ENCODE measurements at places on chromosomes 6 and 20. TPM values are rescaled to one million over a fixed set of nuclear protein-coding genes. Genes with fewer than 3 reads are reported as not detected.
A peak's percentile ranks its signal among the peaks of the same experiment; 100 is the strongest.

DNA sequence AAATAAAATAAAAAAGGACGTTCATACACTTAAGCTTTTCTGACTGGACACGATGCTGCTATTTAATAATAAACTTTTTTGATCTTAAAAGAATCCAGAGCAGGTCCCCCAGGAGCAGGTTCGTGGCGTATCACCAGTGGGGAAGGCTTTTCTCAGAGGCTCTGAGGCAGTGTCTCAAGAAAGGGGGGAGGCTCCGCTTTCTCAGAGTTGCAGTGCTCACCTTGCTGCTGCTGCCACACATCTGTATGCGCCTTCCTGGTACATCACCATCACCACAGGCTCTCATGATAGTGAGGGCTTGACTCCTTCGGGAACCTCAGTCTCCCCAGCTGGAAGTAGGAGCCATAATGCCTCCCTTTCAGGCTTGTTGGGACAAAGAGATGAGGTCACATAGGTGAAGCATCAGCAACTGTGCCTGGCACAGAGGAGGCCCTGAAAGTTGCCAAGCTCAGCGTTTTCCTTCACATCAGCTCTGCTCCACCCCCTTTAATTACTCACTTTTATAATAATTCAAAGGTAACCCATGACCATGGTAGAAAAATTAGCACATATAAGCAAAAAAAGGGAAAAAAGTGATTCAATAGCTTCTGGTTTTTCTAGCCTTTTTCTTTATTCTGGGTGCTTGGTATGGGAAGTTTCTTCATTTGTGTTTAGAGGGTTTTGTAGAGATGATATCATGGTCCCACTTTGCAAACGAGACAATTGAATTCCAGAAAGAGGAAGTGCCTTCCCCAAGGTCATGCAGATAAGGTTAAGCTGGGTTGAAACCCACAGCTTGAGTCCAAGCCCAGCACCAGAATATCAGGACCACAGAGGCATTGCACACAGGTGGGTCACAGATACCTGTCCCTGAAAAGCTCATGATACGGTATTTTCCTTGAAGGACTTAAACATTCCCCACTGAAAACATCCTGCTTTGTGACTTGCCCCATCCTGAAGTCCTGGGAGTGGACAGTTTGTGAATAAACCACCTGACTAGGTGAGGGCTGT, 24.5 kb downstream of the SRSF3 start:
- peak; percentile 61 for DNase-seq

Gene ZFP57
- polyA plus RNA-seq = not detected

Gene ITCH
- polyA plus RNA-seq = 12.0 TPM

Gene LINC00237
- polyA plus RNA-seq = not detected

Gene NPEPL1
- polyA plus RNA-seq = 16.5 TPM

DNA sequence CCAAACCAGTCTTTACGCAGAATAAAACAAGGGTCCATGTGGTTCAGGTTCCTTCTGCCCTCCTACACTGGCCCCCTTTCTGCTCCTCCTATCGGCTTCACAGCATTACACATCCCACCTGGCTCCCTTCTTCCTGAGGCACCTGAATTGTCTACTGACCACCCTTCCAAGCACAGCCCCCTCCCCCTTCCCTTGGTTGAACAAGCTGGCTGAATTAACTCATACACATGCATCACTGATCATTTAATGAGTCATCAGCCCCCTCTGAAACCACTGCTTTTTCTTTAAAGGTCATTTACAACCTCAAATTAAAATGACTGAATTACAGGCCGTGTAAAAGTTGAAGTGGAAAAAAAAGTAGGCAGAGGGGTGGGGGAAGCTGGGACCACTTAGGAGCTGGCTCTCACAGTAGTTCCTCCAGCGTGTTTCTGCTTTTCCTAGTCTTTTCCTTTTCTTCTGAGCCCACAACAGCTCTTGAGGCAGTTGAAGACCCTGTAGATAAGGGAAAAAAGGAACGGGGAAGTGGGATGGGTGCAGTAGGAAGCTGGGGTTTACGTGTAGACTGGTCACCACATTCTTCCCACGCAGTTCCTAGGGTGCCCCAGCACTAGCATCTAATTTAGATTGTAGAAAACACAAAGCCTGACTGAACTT, 67.6 kb downstream of the FYN start:
- DNase-seq = no peak

DNA sequence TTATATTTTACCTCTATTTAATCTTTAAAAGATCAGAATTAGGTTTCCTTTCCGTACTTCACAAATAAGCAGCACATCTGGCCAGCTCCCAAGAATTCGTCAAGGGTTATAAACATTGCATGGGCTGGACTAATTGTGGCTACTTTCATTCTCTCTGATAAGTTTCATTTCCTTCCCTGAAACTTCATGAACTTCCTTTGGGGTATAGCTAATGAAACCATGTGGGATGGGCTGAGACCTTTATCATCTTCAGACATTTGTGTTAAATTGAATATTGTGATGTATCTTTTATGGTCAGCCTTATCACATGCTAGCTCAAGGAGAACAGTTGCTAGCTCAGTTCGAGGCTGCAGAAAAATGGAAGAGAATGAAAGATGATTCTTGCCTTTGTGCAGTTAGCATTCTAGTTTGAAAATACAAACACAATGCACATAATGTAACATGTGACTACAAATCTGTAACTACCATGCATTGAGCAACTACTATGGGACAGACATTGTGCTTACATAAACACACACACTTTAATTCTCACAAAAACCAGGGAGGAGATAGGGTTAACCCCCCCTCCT, 1.7 kb upstream of the GMPR start:
- peak; percentile 67 for DNase-seq

GRCh38 chr20:1533059-1533458, 24.4 kb downstream of the SIRPD start:
- no peak for DNase-seq

DNA sequence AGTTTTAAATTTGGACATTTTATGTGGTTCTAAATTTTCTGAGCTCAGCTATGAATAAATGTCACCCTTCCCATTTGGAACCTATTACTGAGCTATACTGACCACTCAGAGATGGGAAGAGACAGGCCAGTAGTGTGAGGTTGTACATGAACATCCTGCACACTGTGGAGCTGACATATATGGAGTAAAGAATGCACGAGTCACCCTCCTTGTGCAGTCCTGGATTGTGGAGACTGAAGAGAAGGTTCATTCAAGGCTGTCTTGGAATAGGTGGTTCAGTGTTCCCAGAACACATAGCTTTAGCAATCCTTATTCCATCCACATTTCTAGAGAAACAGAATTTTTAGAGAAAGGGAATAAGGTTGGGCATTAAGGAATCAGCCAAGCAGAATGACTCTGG, 50.3 kb upstream of the OGFRL1 start:
- DNase-seq = no peak

DNA sequence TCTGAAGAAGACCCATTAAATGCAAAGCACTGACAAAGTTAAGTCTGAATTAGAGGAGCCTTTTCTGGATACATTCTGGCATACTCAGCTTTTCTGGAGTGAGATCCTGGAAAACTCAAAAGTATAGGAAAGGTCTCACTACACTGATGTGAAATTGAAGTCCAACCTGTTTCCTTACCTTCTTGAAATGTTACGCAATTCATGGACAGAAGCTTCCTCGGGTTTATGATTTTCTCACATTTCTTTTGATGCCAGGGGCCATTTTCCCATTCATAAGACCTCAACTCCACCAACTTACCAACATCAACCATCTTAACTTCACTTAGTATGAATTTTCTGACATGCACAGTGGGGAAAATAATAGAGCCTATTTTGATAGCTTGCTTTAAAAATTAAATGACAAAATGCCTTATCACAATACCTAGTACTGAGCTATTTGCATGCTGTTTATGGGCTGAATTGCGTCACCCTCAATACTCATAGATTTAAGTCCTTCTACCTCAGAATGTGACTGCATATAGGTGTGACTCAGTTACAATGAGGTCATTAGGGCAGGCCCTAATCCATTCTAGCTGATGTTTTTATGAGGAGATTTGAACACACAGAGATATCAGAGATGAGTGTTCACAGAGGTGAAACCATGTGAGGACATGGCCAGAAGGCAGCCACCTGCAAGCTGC, 73.4 kb upstream of the RAB32 start:
- DNase-seq = no peak

DNA sequence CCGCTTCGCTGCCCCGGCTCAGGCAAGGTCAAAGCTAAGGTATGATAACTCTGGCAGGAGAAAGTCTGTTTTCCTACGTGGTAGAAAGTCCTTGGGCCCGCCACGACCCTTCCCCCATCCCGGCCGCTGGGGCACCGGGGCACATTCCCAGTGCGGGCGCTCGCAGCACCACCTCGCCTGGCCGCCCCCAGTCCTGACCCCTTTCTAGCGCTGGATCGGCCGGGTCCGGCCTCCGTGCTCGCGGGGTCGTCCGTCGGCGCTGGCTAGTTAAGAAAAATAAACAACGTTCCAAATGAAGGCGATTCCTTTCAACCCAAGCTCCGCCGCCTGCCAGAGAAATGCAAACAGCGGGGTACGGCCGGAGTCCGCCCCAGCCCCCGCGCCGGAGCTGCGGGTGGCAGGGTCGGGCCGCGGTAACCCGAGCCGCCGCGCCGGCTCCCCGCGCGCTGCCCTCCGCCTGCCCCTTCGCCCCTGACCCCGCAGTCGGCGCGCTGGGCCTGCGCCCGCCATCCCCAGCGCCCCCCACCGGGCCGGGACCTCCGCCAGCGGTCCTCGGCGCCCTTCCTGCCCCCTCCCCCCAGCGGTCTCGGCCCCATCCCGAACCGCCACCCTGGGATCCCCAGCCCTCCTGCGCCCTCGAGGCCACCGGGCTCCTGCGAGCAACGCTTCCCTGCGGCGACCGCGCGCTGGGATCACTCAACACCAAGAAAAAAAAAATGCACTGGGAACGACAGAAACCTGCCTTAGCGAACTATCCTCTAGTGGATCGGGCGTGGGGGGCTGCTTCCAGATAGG, 37.6 kb downstream of the NCR2 start:
- no peak for DNase-seq

Gene CDC25B
- 53.8 TPM for polyA plus RNA-seq

Gene OSER1
- 24.0 TPM for polyA plus RNA-seq

- peak; percentile 62 for DNase-seq
Measured at GRCh38 chr6:36679043-36679833, 724 bp downstream of the CDKN1A start.

Gene TRIM31
- polyA plus RNA-seq = 5.2 TPM

Gene RNF182
- 0.86 TPM for polyA plus RNA-seq

DNA sequence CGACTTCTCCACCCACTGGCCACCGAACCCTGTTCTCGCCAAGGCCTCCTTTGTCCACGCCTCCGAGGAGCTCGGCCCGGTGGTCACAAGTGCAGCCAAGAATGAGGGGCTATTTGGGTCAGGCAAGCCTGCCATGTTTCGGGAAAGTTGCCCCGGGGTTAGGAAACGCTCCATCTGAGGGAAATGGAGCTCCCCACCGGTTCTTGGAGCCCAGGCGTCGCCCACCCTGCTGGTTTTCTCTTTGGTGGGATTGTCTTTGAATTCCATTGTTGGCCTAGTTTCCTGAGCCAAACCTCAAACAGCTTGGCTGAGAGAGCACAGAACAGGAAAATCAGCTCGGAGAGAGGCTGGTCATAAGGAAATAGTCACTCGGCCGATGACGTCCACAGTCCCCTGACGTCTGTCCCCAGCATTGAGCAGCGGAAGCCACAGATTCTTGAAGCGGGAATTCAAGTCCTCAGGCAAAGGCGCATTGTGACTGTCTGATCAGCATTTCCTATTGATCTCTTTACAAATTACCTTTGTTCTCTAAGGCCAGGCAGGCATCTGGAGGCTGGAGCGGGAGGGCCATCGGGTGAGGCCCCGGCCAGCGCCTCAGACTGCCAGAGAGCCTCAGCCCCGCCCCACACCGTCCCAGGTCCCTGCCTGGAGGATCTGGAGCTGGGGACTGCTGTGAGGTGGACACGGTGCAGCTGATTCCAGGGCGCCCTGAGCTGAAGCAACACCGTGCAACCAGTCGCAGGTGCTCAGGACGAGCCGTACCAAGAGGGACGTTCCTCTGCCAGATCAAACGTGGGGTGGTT, 138.6 kb downstream of the DLL1 start:
- peak; percentile 30 for DNase-seq

GRCh38 chr6:97669191-97670031, 386.4 kb upstream of the MMS22L start:
- no peak for DNase-seq

Gene KIAA1586
- 1.8 TPM for polyA plus RNA-seq

- no peak for DNase-seq
Measured at GRCh38 chr6:122803171-122803661, 14.2 kb downstream of the SMPDL3A start.

Gene MYT1
- not detected for polyA plus RNA-seq

DNA sequence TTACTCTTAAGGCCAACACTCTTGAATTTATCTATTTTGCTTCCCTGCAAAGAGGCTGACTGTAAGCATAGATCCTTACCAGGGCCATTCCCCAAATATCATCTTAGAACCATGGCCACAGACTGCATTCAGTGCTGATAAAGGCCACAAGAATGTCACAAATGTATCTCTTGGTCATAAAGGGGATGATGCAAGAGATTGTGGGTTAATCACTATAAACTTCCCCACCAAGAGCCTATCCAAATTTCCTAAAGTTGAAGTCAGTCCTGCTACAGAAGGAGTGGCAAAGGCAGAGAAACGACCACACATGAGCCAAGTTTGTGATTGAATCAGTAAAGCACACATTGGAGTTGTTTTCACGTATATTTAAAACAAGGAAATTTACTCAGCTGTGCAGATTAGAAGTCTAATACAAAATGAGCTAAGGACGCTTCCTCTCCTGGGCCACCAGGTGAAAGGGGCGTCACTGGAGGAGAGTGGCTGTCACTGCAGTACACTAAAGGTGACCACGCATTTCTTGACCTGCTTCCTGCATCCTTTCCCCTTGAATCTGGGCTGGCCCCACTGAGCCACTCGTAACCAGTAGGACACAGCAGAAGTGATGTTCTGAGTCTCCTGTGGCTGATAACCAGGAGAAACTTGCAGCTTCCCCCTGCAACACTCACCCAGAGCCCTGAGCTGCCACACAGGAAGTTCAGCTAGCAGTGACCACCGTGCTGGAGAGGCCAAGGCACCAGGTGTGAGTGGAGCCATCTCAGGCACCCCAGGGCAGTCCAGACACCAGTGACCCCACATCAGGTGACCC, 181.9 kb downstream of the SYNDIG1 start:
- no peak for DNase-seq

DNA sequence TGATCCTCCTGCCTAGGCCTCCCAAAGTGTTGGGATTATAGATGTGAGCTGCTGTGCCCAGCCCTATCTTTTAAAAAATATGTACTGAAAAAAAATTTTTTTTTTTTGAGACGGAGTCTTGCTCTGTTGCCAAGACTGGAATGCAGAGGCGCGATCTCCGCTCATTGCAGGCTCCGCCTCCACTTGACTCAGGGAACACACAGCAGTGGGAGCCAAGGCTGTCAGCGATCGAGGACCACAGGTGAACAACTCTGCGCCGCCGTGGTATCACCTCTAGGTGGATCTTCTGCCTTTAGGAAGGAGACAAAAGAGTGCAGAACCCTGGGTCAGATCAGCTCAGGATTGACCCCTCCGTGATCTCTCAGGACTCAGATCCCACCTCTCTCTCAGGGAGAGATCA, 13.7 kb downstream of the RAET1E start:
- DNase-seq = no peak

Gene ULBP2
- 0.10 TPM for polyA plus RNA-seq

- DNase-seq = no peak
Measured at GRCh38 chr20:548906-549305, 5.3 kb upstream of the CSNK2A1 start.

Gene NAA20
- 63.2 TPM for polyA plus RNA-seq

Gene TDRD6
- not detected for polyA plus RNA-seq

GRCh38 chr20:43669332-43669731, 2.4 kb downstream of the MYBL2 start:
- DNase-seq = no peak

- DNase-seq = no peak
Measured at GRCh38 chr6:117359581-117359980, 66.2 kb downstream of the ROS1 start.

Gene FAM209B
- polyA plus RNA-seq = not detected

Data from small intestine (tissue), 16 donors.